Mesenteric fat pad (tissue), 1 donor: ENCODE measurements at places on chromosomes 1 and 21. TPM values are rescaled to one million over a fixed set of nuclear protein-coding genes. Genes with fewer than 3 reads are reported as not detected.

GRCh38 chr1:106952776-106953175, 103.7 kb upstream of the PRMT6 start:
- DNase-seq, result no peak

DNA sequence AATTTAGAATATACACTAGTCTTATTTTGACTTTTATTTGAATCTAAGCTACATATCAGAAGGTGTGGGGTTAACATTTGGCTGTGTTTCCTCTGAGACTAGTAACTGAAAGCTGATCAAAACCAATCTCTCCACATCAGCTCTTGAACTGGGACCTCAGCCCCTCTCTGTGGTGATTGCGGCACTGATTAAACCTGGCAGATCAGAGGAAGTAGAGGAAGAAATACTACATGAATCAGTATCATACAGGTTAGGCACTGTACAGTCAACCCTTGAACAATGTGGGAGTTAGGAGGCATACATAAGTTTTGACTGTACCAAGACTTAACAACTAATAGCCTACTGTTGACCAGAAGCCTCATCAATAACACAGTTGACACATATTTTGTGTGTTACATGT, 122.5 kb upstream of the C1orf87 start:
- DNase-seq, result no peak

- peak; percentile 59 for DNase-seq
Observed at GRCh38 chr1:62213075-62213914, 18.6 kb downstream of the L1TD1 start.

- no peak for DNase-seq
Observed at GRCh38 chr1:24936684-24937083, 6.6 kb upstream of the RUNX3 start.

DNA sequence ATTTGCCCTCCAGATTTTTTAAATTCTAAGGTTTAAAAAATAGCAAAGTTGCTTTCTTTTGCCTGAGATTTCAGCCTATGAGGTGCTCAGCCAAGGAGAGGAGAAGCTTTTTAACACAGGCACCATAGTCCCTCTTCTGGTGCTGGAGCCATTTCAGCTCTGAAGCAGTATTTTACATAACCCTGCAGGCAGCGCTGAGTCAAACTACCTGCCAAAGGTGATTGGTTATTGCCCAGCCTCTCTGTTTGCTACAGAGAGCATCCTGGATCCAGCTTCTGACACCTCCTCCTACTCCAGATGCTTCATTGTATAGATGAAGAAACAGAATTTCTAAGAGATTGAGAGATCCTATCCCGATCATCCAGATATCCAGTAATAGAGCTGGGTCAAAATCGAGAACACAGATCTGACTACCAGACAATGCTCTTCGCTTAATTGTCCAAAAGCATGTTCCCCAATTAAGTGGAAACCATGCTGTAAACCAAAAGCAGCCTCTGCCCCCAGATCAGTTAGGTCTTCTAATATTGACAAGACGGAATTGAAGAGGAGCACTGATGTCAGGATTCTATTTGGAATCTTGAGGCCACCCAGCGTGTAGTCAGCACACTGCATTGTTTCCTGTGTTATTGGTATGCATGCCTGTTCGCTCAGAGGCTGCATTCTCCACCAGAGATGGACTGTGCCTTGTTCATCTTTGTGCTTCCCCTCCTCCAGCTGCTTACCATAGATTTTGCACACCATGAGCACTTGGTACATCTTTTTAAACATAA, 22.1 kb downstream of the RGS8 start:
- no peak for DNase-seq

DNA sequence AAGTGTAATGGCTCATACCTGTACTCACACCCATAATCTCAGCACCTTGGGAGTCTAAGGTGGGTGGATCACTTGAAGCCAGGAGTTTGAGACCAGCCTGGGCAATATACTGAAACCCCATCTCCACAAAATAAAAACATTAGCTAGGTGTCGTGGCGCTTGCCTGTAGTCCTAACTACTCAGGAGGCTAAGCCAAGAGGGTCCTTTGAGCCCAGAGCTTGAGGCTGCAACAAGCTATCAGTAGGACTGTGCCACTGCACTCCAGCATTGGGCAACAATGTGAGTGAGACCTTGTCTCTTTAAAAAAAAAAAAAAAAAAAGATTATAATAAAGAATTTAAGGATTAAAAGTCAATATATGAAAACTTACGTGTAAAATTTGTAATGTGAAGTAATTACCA, 11.7 kb downstream of the BPNT1 start:
- no peak for DNase-seq

- DNase-seq, result no peak
Observed at GRCh38 chr21:26743524-26743923, 101.7 kb downstream of the ADAMTS1 start.

- DNase-seq, result peak; percentile 85
Observed at GRCh38 chr1:15261155-15262002, 14.4 kb downstream of the FHAD1 start.

GRCh38 chr1:104467590-104467989, 717.9 kb downstream of the AMY1C start:
- no peak for DNase-seq

GRCh38 chr1:17798799-17799382, 43.8 kb downstream of the ACTL8 start:
- no peak for DNase-seq

- no peak for DNase-seq
Observed at GRCh38 chr1:30731806-30732276, 8.5 kb upstream of the MATN1 start.

GRCh38 chr21:45474323-45474950, 67.8 kb downstream of the SLC19A1 start:
- DNase-seq, result no peak

GRCh38 chr1:223394242-223394641, 1.0 kb downstream of the CCDC185 start:
- DNase-seq, result no peak

GRCh38 chr1:36351227-36351977, 28.0 kb upstream of the EVA1B start:
- no peak for DNase-seq

- no peak for DNase-seq
Observed at GRCh38 chr1:232306269-232306961, 323.5 kb downstream of the SIPA1L2 start.

Gene RGSL1
- not detected for total RNA-seq

Gene IL20
- not detected for total RNA-seq

Gene TMEM82
- total RNA-seq, result not detected

Gene AIRE
- total RNA-seq, result not detected

Gene CFAP107
- not detected for total RNA-seq

Gene KCND3
- 18.4 TPM for total RNA-seq

Gene ZNF669
- total RNA-seq, result 7.7 TPM
